Endothelial cell (in vitro differentiated cells): ENCODE measurements at places on chromosomes 6 and 20. TPM values are rescaled to one million over a fixed set of nuclear protein-coding genes. Genes with fewer than 3 reads are reported as not detected.

DNA sequence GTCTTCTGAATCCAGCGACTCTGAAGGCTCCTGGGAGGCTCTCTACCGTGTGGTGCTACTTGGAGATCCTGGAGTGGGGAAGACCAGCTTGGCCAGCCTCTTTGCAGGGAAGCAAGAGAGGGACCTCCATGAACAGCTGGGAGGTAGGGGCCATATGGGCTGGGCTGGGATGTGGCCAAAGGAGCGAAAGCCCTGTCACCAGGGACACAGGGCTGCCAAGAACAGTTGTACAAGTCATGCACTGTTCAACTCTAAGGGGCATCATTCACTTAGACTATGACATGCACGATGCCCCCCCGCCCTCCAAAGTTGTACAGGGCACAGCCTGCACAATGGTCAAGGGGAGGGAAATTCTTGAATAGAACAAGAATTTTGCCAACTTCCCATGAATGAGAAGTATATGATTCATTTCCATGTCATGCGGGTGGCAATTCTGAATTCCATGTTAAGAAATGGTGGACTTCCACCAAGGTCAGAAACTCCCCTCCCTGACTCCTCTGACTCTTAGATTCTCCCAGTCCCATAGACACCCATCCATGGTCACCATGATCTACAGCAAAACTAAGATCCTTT lies 1.6 kb downstream of the REM1 start:
- no peaks in the 10 kb centered on the region for H3K4me1 ChIP-seq
- peaks cover 6% of the 10 kb centered on the region for H3K36me3 ChIP-seq
- H3K4me3 ChIP-seq: no peak overlapping the region
- no peak overlapping the region for H3K27ac ChIP-seq

DNA sequence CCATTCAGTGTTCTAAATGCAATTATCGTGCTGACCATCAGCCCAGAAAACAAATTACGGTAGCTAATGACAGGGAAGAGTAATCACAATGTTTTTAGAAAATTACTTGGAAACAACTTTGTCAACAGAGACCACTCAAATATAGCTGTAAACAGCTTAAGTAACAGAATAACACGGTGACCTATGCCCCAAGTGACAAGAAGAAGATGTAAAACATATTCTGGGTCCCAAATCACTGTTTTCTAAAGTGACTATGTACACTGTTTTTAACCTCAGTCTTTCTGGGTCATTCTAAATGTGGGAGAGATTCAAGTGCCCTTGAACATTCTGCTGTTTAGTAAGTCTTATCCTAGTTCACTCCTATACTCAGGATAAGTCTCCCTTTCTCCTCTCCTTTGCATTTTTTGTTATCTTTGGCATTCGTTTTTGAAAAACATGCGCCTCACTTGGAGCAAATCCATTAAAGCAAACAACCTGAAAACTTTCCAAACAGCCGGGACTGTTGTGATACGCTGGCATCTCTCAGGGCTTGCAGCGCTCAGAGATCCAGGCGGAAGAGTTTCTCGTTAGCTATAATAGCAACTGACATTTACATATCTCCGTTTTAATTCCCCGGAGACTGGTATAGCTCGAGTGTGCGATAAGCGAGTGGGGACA lies 114.5 kb upstream of the SOX4 start:
- H3K27me3 ChIP-seq: peaks cover 2% of the 10 kb centered on the region
- DNase-seq: no peak
- H3K36me3 ChIP-seq: no peaks in the 10 kb centered on the region

DNA sequence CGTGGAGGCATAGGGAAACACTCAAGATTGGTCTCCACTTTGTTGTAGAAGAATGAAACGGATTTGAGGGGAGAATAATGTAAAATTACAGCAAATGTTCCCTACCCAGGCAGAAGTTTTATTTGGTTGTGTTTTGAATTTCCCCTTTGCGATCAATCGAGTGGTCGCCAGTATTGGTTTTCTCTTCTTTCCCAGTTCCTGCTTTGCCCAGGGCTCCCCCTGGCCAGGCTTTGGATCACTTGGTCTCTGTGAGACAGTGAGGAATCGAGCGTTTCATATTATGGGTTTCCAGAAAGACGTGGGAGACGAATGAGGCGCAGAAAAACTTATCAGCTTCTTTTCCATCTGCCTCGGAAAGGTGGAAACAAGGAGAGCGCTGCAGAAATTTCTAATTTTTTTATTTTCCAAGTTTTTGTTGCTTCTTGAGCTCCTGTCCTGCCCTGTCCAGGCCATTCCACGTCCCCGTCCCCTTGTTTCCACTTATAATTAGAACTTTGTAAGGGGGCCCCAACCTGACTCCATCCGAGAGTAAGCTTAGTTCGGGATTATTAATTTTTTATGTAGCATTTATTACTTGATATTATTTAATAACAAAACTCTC lies 7.5 kb upstream of the TBX18 start:
- no peaks in the 10 kb centered on the region for H3K36me3 ChIP-seq
- no peak overlapping the region for H3K4me3 ChIP-seq
- DNase-seq: no peak
- peaks cover 26% of the 10 kb centered on the region for H3K27me3 ChIP-seq
- H3K4me1 ChIP-seq: peaks cover 23% of the 10 kb centered on the region
- H3K27ac ChIP-seq: no peak overlapping the region

DNA sequence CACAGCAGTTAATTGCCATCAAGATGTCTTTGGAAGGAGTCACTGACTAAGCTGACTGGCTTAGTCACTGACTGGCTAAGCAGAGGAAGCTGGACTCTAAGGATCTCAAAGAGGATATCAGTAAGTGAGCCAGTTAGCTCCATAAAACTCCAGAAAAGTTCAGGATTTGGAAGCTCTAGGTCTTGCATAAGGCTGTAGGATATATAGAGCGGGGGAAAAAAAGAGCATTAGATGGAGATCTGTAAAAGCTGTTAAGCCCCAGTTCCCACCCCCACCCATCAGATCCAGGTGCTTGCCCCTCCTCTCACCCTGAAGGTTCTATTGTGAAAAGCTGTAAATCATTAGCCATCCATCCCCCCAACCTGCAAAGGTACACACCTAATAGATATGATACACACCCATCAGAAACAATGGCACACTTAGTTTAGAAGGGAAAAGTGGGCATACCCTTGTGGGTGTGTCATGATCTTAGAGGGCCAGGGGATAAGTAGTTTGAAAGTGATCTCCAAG lies 32.2 kb downstream of the CARMIL1 start:
- H3K27ac ChIP-seq: peak overlapping the region; percentile 80
- H3K27me3 ChIP-seq: peaks cover 3% of the 10 kb centered on the region
- peaks cover 67% of the 10 kb centered on the region for H3K4me1 ChIP-seq
- H3K36me3 ChIP-seq: no peaks in the 10 kb centered on the region
- no peak for DNase-seq

DNA sequence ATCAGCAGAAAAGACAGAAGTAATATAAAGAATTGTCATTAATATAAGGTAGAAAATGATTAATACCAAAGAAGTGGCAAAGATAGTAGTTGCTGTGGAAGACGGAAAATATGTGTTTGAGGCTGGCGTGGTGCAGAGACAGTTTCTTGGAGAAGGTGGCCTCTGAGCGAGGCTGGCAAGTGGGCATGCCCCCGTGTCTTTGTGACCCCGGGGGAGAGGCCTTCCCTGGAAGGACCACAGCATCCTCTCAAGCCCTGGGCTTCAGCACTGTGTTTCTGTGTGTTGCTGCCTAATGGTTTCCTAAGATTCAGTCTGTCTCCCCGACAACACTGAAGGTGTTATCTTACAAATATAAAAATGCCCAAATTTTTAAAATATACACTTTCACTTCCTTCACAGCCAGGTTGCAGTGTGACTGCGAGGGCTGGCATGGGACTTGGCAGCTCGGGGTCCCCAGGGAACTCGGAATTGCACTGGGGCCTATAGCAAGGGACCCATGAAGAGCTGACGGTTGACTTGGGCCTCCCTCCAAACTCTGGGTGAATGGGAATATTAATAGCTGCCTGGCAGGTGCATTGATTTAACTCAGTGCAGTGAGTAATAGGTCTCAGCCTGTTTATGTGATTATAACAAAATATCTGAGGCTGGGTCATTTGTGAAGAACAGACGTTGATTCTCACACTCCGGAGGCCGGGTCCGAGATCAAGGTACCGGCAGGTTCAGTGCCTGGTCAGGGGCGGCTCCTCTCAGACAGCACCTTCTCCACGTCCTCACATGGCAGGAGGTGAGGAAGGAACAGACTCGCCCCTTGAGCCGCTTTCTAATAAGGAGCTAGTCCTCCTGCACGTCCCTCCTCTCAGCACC lies 47.4 kb upstream of the AFDN start:
- H3K27me3 ChIP-seq: peaks cover 6% of the 10 kb centered on the region
- no peaks in the 10 kb centered on the region for H3K36me3 ChIP-seq
- H3K4me3 ChIP-seq: no peak overlapping the region

- H3K4me1 ChIP-seq: peaks cover 7% of the 10 kb centered on the region
- no peak for DNase-seq
- H3K4me3 ChIP-seq: no peak overlapping the region
- no peaks in the 10 kb centered on the region for H3K27me3 ChIP-seq
These were observed 43.4 kb upstream of the ARHGAP18 start for GRCh38 chr6:129753422-129753821.

GRCh38 chr6:45965792-45966191 lies 49.9 kb downstream of the CLIC5 start:
- no peaks in the 10 kb centered on the region for H3K36me3 ChIP-seq
- peaks cover 2% of the 10 kb centered on the region for H3K27me3 ChIP-seq
- no peak for DNase-seq
- H3K27ac ChIP-seq: no peak overlapping the region
- peaks cover 9% of the 10 kb centered on the region for H3K4me1 ChIP-seq

DNA sequence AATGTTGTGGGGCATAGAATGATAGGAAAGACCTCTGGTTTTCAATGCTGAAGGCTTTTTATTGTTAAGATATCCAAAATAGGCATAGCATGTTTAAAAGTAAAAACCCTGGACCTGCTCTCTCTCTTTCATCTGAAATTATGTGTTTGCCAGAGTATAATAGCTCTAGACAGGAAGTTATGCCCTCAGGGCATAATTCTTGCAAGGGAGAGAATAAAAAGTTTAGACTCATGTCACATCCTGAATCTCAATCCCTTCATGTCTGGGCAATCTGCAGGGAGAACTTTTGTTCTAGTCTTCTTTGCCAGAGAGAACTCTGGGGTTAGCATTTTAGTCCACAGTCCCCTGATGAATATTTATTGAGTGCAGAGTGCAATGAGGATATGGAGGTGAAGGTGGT lies 297.3 kb upstream of the FLRT3 start:
- peaks cover 1% of the 10 kb centered on the region for H3K27me3 ChIP-seq
- H3K36me3 ChIP-seq: no peaks in the 10 kb centered on the region
- H3K4me3 ChIP-seq: no peak overlapping the region
- DNase-seq: no peak
- H3K4me1 ChIP-seq: no peaks in the 10 kb centered on the region
- no peak overlapping the region for H3K27ac ChIP-seq

DNA sequence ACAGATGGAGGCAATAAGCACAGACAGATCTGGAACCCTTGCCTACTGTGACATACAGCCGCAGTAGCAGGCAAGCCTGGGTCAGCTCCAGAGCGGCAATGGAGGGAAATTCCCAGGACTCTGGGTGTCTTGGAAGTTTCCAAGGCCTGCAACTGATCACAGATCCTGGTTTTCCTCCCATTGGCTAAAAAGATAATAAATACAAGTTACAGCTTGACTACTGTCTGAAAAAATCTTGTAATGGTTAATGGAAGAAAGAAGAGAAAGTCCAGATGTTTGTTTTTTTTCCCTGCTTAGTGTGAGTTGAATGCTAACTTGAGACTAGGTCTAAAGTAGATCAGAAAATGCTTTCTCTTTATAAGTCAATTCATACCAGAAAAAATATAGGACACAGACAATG lies 307.6 kb downstream of the ALDH8A1 start:
- DNase-seq: no peak
- no peak overlapping the region for H3K27ac ChIP-seq
- no peak overlapping the region for H3K4me3 ChIP-seq
- H3K27me3 ChIP-seq: peaks cover 3% of the 10 kb centered on the region
- no peaks in the 10 kb centered on the region for H3K4me1 ChIP-seq

DNA sequence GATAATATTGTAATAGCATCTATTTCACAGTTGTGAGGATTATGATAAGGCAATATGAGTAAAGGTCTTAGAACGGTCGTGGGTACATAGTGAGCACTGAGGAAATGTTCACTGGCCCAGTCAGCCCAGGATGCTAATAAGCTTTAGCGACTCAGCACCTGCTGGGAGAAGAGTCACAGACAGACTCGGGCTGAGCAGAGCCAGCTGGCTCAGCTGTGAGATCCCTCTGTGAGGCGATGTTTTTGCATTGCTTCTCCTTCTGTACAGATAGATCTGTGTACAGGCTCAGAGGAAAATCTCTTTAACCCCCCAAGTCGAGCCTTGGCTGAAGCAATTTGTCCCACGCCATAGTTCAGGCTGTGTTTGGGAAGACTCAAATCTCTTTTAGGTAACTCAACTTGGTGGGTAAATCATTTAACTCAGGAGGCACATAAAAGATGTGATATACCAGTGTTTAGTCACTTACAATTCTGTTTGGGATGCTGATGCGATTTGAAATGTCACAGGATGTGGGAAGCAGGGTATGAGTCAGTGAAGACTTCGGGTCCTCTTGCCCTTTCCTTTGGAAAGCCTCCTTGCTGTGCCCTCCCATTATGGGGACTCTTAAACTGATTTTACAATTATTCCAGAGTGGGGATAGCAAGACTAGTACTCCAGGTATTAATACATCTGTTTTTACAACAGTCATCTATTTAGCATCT lies 53.1 kb downstream of the PHACTR1 start:
- no peaks in the 10 kb centered on the region for H3K4me1 ChIP-seq
- H3K27ac ChIP-seq: no peak overlapping the region

Gene TRIM15
- total RNA-seq: not detected

Gene SLC22A7
- not detected for total RNA-seq

Gene MLN
- not detected for total RNA-seq

Gene DNAH8
- 0.05 TPM for total RNA-seq
